Globus pallidus (tissue), 1 donor: ENCODE measurements at places on chromosomes 3 and 15.

DNA sequence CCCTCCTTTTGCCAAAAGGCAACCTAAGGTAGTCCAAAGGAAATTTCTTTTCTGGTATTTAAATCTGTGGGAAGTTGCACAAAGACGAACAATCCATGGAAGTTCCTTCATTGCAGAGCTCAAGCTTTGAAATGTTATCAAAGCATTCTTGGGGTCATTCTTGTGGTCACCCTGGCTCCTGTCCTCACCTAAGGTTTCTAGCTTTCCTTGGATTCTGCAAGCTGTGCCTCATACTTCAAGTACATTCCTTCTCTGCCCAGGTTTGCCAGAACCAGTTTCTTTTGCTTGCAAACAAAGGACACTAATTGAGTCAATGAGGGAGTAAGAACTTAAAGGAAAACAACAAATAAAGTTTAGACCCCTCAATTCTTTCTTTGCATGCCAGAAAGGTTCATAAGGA, 329.8 kb upstream of the PDZRN3 start:
- no peak for DNase-seq

GRCh38 chr3:152100491-152101132, 168.1 kb upstream of the MBNL1 start:
- DNase-seq: peak; percentile 0

GRCh38 chr3:135907422-135908165, 57.9 kb upstream of the PPP2R3A start:
- no peak for DNase-seq

DNA sequence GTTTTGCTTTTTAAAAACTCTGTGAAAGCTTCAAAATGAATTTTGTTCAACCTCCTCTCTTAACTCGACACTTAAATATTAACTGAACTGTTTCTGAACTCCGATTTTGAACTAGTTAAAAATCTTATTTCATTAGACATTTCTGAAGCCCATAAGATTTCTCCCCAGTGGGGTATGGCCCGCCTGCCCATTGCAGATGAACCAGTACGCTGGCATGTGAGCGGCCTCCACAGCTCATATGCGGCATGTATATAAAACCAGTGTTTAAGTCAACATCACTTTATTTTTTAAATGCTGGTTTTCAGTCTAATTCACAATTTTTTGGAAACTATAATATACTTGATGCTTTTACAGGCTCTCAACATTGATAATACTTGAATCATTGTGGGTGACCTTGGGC, 50.2 kb downstream of the CPN2 start:
- DNase-seq: no peak

- DNase-seq: no peak
These were observed 1.0 kb downstream of the LYSMD4 start for GRCh38 chr15:99732124-99732750.

GRCh38 chr3:132593947-132594323, 3.1 kb upstream of the ACKR4 start:
- no peak for DNase-seq

DNA sequence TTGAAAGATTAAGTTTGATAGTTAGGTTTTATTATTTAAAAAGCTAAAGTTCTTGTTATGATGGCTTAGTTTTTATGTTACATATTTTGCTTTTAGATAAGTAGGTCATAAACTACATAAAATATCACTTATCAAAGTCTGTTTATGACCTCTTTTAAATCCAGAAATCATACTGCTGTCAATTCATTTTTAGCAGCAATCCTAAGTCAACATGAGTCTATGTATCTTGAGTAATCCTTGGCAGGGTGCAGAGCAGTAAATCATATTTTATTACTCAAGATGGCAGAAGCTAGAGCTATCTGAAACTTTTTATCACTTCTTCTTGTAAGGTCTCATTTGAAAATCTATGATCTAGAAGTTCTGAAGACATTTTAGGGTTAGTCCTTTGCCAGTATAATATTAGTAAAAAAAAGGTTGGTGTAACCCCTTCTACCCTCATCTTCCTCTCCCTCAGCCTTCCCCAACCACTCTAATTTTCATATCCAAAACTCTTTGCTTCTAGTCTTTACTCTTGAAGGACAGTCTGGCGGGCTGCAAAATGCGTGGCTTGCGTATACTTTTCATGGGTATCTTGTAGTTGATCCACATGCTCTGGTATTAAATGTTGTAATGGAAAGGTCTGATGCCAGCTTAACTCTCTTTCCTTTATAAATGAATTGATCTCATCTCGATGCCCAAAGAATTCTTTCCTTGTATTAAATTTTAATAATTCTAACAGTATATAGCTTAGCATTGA, 134.0 kb upstream of the THRB start:
- DNase-seq: no peak

- no peak for DNase-seq
These were observed 281.1 kb upstream of the PROK2 start for GRCh38 chr3:72065872-72066641.

DNA sequence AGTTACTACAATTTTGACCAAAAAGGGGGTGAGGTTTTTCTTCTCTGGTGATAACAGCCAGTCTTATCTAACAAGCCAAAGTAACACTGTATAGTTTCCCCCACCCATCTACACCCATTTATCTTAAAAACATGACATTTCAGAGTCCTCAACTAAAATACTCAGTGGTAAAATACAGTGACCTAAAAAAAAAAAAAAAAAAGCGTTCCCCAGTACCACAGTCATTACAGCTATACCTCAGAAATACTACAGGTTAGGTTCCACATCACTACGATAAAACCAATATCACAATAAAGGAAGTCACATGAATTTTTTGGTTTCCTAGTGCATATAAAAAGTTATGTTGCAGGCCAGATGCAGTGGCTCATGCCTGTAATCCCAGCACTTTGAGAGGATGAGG, 13.8 kb downstream of the DENND4A start:
- no peak for DNase-seq

DNA sequence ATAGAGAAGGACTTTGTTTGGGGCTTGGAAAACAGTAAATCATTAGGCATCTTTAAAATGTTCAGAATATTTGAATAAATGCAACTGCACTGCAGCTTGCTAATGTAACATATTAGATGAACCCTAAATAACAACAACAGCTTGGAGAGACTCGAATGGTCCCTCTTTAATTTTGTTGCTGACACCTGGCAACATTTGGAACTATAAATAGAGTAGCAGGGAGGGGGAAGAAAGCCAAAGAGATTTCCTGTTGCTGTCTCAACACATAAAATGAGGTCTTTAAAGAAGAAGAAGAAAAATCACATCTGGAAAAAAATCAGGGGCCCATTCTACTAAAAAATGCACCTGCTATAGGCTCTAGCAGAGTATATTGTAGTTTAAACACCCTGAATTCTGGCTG, 49.9 kb upstream of the DPPA4 start:
- DNase-seq: no peak

DNA sequence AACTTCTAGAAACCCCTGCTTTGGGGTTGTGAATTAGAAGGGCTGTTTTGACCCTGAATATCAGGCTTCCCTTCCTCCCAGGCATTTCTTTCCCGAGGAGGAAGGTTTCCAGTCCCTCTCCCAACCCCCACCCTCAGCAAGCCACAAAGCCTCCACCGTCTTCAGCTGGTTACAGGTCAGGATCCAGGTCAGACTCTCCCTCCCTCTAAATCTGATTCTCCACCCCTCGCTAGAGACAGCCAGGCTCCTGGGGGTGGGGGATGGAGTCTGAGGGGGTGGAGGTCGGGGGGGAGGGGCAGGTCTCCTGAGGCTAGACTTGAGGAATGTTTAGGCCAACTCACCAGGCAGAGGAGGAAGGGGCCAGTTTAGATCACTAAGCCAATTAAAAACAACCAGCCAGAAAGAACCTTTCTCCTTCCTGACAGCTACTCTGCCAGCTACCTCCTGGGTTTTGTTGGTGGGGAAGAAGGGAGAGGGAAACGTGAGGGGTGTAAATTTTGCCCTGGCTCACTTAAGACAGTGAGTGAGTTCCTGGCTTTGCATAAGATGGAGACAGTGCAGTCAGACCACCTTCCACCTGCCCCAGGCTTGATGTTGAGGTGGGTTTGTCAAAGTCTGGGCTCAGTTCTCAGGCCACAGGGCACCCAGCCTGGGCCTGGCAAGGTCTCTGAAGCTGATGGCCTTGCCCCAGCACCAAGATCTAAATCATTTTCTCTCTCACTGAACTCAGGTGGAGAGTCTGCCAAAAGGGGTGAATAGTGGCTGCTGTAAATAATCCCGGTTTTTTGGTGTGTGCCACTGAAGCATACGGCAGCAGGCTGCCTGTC, 19.5 kb downstream of the BMF start:
- no peak for DNase-seq

GRCh38 chr3:36025232-36025631, 355.1 kb upstream of the STAC start:
- DNase-seq: no peak

DNA sequence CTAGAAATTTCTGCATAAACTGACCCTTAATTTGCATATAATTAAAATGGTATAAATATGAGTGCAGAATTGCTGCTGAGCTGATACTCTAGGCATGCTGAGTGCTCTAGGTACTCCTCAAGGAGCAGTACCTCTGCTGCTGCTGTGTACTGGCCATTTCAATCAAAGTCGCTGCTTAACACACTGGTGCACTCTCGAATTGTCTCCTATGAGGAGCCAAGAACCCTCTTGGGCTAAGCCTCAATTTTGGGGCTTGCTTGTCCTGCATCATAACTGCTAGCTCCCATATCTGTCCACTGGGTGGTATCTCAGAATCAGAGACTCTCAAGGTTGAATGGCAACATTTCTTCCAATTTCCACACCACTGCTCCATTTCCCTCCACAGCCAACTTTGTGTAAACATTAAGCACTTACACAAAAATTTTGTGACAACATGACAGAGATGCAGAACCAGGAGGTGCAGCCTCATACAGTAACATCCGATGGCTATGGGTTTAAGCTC, 82.5 kb downstream of the XXYLT1 start:
- no peak for DNase-seq

- DNase-seq: no peak
These were observed 26.4 kb upstream of the ACP3 start for GRCh38 chr3:132290833-132291232.

GRCh38 chr15:38809621-38810020, 245.0 kb upstream of the RASGRP1 start:
- DNase-seq: no peak

DNA sequence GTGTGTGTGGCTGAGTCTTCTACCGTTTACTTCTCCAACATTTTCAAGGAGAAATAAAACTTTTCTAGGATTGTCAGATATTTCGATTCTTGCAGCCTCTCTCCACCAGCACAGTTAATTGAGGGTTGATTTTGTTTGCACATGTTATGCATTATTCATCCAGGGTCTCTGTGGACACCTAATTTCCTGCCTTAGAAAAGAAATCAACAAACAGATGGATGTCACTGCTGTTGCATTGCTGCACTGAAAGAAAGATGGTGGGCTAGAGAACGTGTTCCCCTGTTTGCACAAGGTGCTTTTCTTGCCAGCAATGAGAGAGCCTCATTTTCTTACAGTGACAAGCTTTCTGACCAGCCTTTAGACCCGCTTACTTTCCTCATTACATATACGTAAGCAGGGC, 150.0 kb downstream of the CLSTN2 start:
- no peak for DNase-seq

DNA sequence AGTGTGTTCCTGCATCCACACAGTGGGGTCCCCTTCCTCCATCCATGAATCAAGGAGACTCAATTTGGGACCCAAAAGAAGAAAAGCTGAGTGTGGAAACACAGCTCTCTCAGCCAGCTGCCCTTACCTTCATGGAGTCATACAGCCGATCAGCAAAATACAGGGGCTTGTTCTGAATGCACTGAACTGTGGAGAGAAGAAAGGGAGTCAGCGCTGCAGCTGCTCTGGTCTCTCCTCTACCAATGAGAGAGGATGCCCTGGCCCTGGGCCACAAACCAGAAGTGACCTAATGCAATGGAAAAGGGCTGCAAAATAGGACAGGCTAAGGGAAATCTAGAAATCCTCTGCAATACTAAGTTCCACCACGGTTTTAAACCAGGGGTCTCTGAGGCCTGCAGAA, 46.7 kb downstream of the ANXA2 start:
- peak; percentile 35 for DNase-seq

- DNase-seq: no peak
These were observed 636.1 kb downstream of the MAGI1 start for GRCh38 chr3:65402597-65402996.

GRCh38 chr3:14000556-14000955, 120.7 kb upstream of the WNT7A start:
- DNase-seq: no peak

DNA sequence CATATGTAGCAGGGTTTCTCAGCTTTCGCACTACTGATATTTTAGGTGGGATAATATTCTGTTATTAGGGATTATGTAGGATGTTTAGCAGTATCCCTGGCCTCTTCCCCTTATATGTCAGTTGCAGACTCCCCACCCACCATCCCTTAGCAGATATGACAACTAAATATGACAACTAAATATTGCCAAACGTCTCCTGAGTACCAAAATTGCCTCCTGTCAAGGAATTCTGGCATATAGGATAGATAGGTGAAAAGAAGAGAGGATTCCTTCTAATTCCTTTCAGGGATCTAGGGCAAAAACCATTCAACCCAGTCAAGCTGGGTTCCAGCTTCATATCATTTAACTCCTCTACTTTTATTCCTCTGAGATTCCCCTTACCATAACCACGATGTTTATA, 759.8 kb downstream of the AGBL1 start:
- DNase-seq: no peak

GRCh38 chr15:75410196-75410595, 41.3 kb downstream of the SIN3A start:
- DNase-seq: no peak

- peak; percentile 51 for DNase-seq
These were observed 62.9 kb downstream of the ATG7 start for GRCh38 chr3:11335056-11335608.

- no peak for DNase-seq
These were observed 3.9 kb downstream of the NUP210 start for GRCh38 chr3:13415997-13416793.

DNA sequence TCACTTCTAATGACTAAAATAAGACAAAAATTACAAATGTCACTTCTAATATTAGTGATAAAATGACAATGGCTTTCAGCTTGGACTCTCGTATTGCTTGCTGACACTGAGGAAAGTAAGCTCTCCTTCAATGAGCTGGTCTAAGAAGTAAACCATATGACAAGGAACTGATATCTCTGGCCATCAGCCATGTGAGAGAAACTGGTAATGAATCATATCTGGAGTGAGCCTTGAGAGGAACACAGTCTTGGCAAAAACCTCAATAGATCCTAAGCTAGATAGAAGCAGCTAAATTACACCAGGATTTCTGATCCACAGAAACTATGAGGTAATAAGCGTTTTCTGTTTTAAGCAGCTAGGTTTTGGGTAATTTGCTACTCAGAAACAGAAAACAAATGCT, 1575.1 kb downstream of the OTOL1 start:
- no peak for DNase-seq
